Fibroblast of skin of back (primary cell): ENCODE measurements at places on chromosomes 2 and 18.
A peak's percentile ranks its signal among the peaks of the same experiment; 100 is the strongest.

DNA sequence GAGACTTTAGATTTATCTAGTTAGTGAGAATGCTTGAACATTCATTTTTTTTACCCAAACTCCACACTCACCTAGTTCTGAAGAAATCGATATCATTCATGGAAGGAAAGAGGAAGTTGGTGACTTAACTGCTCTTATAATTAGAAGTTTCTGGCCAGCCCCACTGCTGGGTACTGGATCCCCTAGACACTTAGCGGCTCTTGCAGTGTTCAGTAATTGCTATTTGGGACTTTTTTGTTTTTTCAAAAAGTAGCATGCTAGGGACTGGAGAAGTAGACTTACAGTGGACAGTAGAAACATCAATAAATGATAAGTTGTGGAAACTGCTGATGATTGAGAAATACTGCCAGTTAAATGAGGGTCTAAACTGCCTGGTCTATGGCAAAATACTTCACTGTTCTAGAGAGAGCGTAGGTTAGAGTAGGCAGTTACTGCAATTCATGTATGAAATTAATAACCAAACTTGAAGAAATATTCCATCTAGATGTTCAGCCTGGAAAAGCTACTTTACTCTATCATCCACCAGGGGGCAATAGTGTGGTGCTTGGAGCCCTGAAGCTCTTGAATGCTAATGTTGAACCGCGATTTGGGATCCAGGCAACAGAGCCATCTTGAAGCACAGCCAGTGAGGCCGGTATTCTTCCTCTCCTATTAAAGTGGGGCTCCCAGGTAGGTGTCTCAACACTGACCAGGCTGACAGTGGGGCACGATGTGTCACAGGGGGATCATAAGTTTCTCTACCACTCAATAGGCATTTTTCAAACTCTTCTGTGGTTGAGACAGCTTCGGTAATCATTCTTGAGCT lies 146.1 kb upstream of the SESTD1 start:
- DNase-seq: peak; percentile 60

- no peak for DNase-seq
Observed at GRCh38 chr2:241897231-241897916, 27.8 kb downstream of the RTP5 start.

- no peak for DNase-seq
Observed at GRCh38 chr2:7693246-7694075, 776.2 kb downstream of the RNF144A start.

- no peak for DNase-seq
Observed at GRCh38 chr18:35993013-35993412, 20.5 kb downstream of the RMP24 start.

DNA sequence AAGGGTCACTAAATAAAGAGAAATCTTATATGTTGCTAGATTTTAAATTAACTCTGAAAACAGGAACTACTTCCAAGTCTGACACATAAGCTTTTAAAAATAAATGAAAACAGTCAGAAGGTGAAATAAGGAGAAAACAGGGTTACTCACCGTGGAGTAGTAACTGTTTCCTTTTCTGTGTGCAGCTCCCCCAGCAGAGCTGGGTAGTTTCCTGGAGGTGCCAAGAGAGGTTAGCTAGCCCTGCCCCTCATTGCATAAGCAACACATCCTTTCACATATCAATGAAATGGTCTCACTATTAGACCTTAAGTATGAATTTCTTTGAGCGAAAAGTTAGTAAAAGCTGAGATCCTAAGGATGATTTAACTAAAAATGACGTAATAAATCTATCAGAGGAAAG lies 54.0 kb upstream of the GPR75 start:
- peak; percentile 16 for DNase-seq

GRCh38 chr2:171688129-171688465 lies 828 bp downstream of the DYNC1I2 start:
- DNase-seq: no peak

DNA sequence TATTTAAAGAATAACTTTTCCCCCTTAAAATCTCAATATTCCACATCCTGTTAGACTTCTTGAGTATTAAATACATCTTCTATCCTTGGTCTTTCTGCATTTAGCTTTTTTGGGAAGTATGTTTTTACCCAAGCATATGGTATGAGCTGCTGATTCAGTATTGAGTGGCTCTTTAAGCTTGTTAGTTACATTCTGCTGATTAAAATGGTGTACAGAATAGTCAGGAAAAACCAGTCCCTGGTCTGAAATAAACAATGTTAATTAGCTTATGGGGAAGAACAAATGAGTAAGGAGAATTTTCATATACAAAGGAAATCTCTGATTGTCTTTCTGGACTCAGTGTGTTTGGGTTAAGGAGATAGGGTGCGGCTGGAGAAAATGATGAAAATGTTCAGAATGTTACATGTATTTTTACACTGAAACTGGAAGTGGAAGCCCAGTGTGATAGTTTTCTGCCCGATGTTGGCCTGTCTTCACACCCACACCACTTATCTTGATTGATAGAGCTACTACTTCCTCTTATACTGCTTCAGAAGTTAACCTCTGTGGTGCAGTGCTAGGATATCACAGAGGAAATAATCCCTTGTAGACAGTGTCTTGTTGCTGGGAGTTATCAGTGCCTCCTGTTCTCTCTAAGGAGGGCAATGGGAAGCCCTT lies 84.0 kb downstream of the MSH2 start:
- DNase-seq: no peak

GRCh38 chr2:7639476-7639875 lies 722.3 kb downstream of the RNF144A start:
- DNase-seq: no peak

GRCh38 chr2:120108049-120108448 lies 95.2 kb downstream of the EPB41L5 start:
- DNase-seq: peak; percentile 78

DNA sequence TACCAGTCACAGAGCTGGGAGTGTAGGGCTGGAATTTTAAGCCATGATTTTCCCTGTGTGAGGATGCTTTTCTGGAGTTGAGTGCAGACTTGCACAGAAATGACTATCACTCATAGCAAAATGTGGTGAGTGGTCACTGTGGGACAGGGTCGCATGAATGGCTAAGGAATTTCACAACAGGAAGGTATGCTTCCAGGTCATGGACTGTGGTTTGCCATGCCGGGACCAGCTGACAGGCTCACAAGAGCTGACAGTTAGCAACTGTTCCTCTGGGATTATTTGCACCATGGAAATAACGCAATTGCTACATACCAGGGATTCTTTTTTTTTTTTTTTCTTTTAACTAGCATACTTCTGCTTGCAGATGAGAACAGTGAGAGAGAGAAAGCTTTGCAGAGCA lies 3.8 kb upstream of the UXS1 start:
- DNase-seq: peak; percentile 93

DNA sequence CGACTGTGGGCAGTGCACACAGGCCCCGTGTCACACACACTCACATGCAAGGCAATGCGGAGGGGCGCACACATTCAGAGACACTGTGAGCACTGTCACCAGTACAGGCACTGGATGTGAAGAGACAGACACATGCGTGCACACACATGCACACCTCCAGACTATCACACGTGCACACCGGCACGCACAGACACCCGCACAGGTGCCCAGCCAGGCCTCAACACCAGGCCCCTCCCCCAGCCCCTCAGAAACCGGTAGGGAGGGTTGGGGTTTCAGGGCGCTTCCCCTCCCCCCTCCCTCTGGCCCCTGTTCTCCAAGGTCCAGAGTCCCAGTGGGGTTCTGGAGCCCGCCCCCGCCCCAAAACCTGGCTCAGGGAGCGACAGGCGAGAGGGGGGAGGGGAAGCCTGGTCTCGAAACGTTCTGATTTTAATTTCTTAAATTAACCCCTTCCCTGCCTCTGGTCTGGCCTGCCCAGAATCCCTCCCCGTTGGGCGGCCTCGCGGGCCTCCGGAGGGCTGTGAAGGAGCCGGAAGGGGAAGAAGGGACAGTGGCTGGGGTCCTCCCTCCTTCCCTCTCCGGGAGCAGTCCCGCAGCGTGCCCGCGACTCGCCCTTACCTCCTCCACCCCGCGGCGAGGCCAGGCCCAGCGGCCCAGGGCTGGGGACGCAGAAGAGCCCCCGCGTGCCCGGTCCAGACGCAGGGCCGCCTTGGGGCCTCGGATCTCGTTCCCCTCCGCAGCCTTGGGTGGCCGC lies 558 bp downstream of the FBXO41 start:
- DNase-seq: no peak

- no peak for DNase-seq
Observed at GRCh38 chr2:61554604-61555003, 16.4 kb upstream of the XPO1 start.

DNA sequence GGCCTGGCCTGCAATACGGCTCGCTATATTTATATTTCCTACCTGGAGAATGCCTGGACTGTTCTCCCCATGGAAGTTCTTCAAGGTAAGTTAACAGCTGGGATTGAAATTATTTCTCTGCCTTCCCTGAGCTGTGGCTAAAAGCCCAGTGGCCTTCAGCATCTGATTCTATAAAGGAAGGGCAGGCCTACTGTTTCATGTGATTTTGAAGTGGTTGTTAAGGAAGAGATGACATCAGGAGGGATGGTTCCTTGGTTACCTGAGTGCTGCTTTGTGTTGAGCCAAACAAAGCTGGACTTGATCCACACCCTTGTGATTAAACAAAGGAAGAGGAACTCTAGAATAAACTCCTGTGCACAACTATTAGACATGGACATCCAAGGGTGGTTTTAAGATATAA lies 61.6 kb downstream of the MFSD6 start:
- peak; percentile 25 for DNase-seq

DNA sequence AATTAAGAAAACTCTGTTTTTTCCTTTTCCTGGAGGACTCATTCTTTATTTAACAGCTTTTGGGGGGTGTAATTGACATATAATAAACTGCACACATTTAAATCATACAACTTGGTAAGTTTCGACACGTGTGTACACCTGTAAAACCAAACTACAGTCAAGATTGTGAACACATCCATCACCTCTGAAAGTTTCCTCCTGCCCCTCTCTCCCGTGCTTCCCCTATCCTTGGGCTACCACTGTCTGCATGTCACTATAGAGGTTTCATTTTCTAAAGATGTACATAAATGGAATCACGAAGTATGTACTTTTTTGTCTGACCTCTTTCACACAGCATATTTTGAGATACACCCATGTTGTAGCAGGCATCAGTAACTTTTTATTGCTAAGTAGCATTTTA lies 100.0 kb downstream of the BIN1 start:
- no peak for DNase-seq

- no peak for DNase-seq
Observed at GRCh38 chr18:10322435-10322834, 132.0 kb upstream of the APCDD1 start.

GRCh38 chr18:62898359-62898758 lies 183.0 kb downstream of the PHLPP1 start:
- DNase-seq: no peak

DNA sequence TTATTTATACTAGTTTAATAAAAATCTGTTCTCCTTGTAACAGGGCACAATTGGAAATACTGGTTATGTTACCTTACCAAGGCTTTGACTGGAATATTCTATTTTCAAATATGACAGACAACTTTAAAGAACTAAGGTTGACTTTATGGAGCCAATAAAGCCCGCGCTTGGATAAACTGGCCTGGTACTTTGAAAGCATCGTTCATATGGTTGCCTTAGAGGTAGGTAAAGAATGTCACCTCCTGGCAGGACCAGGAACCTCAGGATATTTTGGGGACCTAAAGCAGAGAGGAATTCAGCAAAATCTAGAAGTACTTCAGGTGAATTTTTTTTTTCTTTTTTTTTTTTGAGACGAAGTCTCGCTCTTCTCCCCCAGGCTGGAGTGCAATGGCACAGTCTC lies 71.2 kb upstream of the CREB1 start:
- no peak for DNase-seq

DNA sequence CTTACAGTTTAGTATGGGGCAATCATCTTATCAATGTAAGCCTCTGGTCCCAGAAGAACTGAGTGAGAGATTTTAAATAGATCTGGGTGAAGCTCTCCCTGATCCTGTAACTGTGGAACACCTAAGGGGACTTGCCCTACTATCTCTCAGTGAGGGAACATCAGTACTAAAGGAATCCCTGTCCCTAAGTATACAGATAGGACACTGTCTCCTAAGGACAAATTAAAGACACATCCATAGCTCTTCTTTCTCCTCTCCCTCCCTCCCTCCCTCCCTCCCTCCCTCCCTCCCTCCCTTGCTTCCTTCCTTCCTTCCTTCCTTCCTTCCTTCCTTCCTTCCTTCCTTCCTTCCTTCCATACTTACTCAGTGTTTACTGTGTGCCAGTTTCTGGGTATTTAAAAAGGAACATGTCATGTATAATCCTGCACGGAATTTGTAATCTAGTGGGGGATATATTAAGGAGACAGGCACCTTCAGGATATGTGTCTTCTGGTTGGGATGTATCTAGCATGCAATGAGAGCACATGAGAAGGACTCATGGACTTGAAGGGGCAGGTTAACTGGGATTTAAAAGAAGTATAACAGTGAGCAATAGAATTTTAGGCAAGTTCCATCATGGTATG lies 222.2 kb upstream of the ATP5MC3 start:
- no peak for DNase-seq

- no peak for DNase-seq
Observed at GRCh38 chr18:3036108-3036507, 23.2 kb upstream of the LPIN2 start.

DNA sequence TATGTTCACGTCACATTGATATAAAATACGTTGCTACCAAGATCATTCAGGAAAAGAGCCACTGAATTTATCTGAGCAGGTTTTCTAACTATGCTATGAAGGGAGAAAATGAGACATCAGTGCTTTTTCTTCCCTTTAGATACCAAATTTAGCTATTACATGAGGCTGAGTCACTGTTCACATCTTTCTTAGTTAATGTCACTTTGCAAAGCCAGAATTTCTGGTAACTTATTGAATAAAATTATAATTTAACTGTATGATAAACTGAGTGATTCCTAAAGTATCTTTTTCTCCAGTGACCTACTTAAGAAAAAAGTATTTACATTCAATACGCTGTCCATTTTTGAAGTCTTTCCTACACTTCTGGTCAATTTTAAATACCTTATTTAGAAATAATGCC lies 22.7 kb downstream of the C1D start:
- peak; percentile 19 for DNase-seq

- DNase-seq: peak; percentile 63
Observed at GRCh38 chr2:42568401-42569115, at the start of gene MTA3. TSS of gene MTA3 (plus strand) at chr2:42568632. CDS start at chr2:42568746, 114 bp downstream.
